ENCODE measurements at places on chromosomes 1 and 21.

DNA sequence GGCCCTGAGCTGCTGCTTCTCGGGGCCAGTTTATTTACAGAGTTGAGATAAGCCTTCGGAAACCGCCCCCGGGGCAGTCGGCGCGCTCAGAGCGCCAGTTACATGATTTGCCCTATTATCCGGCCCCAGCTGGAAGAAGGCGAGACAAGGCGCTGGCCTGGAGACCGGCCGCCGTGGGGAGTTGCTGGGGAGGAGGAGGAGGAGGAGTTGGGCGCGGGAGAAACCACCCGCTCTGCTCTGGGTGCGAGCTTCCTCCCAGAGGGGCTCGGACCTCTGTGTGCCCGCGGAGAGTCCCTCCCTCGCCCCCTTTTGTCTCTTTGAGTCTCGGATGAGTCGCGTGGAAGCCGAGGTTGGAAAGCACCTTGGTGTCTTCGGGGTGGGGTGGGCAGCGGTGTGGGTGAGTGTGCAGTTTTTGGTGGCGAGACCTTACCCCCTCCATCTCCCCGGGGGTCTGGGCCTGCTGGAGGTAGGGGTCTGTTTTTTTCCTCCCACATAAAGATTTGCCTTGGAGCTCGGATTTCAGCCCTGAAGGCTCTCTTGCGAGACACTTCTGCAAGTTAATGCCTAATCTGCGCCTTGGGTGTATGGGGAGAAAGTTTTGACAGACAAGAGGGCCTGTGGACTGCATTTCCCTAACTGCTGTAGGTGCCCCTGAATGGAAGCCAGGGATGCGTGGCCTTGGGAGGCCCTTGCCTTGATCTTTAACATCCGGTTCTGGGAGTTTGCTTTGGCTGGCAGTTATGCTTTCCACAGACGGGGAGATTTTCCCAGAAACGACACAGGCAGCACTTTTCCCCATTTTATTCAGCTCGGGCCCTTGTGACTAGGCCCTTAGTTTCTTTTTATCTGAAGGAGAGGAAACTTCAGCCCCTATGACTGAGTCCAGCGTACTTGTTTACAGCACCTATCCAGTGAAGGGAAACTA, 80.0 kb downstream of the NDUFS5 start:
- DNase-seq: no peak

GRCh38 chr1:154520333-154520732, 18.1 kb upstream of the SHE start:
- DNase-seq: no peak

GRCh38 chr1:189623336-189623735, 854.3 kb downstream of the BRINP3 start:
- DNase-seq: no peak

- no peak for DNase-seq
Measured at GRCh38 chr1:52554756-52555155, 1.9 kb upstream of the TUT4 start.

DNA sequence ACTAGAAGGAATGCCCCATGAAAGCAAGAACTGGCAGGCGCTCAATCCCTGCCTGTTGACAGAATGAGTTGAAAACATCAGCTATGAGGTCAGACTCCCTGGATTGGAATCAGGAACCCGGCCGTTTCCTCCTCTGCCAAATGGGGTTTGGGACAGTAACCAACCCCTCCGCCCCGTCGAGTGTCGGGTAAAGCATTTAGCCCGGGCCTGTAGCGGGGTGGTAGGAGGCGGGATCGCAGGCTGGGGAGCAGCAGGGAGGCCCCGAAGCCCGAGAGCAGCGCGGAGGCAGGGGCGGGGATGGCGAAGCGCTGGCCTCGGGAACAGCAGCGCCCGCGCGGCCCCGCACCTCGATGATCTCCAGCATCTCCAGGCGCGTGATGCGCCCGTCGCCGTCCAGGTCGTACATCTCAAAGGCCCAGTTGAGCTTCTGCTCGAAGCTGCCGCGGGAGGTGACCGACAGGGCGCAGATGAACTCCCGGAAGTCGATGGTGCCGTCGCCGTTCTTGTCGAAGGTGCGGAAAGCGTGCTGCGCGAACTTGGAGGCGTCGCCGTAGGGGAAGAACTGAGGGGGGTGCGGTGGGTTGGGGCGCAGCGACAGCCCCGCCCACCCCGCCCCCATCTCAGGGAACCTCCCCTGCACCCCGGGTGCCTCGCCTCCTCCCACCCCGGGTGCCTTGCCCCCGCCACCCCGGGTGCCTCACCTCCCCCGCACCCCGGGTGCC, 7.5 kb downstream of the HPCAL4 start:
- no peak for DNase-seq

GRCh38 chr1:61404597-61405376, 320.2 kb downstream of the TM2D1 start:
- no peak for DNase-seq

GRCh38 chr1:205933671-205934618, 9.3 kb downstream of the SLC26A9 start:
- no peak for DNase-seq

- DNase-seq: no peak
Measured at GRCh38 chr1:55634516-55634915, 419.4 kb upstream of the USP24 start.

DNA sequence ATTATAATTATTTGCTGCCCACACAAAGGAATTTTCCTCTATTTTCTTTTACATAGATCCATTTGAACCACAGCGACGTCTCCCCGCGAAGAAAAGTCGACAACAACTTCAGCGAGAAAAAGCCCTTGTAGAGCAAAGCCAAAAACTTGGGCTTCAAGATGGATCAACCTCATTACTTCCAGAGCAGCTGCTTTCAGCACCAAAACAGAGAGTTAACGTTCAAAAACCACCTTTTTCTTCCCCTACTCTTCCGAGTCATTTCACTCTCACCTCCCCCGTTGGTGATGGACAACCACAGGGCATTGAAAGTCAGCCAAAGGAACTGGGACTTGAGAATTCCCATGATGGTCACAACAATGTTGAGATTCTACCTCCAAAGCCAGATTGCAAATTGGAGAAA, 7.2 kb downstream of the GORAB start:
- no peak for DNase-seq

DNA sequence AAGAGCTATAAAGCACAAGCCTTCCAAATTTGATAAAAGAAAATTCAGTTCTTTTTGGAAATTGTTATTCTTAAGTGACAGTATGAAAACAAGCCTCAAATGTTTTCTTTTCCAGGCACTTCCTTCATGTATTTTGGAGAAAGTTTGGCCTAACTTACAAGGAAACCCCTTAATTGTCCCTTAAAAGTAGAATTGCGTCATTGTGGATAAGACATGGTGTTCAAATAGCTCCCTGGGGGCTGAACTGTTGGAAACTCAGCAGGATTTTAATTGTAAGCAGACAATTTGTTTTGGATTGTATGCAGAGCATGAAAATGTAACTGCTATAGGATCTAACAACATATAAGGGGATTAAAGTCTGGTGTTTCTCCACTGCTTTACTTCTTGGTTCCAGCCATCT, 35.4 kb upstream of the FGGY start:
- peak; percentile 86 for DNase-seq

GRCh38 chr1:224317383-224318045, 12.5 kb downstream of the NVL start:
- no peak for DNase-seq

GRCh38 chr21:15233611-15234010, 168.8 kb upstream of the NRIP1 start:
- no peak for DNase-seq

DNA sequence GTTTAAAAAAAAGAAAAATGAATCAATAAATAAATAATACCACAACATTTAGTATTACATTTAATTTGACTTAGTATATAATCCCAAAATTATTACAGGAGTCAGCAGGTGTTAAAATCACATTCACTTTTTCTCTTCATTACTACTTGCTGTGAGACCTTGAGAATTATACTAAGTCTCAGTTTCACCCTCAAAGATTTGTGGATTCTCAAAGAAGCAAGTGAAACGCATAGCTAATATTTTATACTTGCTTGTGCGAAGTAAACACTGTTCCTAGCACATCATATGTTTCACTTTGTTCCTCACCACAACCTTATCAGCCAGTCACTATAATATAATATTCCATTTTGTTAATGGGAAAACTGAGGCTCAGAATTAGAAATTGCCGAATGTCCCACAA, 4.0 kb downstream of the CLCA1 start:
- DNase-seq: no peak

DNA sequence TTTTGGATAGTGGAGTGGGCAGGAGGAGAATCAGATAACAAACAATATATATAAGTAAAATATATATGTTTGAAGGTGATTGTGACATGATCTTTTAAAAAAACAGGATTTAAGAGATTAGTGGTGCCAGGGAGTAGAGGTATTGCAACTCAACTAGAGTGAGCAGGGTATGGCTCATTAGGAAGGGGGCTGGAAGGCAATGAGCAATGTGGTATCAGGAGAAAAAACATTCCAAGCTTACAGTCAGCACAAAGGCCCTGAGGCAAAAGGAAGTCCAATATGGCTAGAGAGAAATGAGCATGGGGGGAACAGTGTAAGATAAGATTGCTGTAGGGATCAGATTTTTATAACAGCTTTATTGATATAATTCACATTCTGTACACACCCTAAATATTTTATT, 5.3 kb upstream of the GADD45A start:
- no peak for DNase-seq

- DNase-seq: no peak
Measured at GRCh38 chr1:8281843-8282509, 35.9 kb upstream of the SLC45A1 start.

DNA sequence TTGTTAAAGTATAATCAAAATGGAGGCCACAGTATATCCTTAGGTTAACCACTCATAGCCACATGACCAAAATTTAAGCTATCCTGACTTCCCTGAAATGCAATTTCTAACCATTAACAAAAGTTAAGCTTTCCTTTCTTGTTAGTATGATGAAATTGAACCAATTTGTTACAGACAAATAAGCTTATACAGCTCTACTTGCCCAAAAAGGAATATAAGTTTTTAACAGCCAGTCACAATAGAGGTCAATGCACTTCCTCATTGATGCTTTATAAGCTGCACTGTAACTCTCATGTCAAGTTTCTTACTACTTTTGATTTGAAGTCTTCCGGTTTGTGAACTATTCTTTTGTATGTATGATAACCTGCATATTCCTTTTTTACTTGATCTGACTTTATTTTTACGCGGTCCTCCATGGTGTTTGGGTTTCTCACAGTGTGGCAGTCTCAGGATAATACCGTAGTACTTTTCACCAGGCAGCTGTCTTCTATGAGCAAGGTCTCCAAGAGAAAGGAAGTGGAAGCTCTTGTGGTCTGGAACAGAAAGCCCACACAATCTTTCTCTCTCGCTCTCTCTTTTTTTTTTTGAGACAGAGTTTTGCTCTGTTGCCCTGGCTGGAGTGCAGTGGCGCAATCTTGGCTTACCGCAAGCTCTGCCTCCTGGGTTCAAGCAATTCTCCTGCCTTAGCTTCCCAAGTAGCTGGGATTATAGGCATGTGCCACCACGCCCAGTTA, 331.6 kb downstream of the SRGAP2C start:
- DNase-seq: no peak

GRCh38 chr1:78687914-78688313, 38.3 kb downstream of the IFI44 start:
- peak; percentile 13 for DNase-seq

- DNase-seq: no peak
Measured at GRCh38 chr1:197725044-197725443, 50.2 kb downstream of the DENND1B start.

DNA sequence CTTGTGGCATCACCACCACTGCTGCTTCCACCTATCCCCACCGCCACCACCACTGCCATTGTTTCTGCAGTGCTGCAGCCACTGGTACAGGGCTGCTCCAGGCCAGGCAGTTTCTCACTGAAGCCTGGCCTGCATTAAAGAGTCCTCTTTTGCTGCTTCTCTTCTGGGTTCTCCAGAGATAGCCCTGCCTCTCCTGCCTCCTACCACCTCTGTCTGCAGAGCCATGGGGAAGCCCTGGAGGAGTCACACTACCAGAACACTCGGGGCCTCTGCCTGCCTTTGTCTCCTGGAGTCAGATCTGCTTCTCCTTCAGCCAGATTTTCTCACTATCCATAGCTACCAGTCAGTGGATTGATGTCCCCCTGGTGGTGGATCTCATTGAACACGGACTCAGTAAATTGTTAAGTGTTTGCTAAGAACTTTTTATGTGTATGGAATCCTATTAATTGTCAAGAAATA, 37.7 kb upstream of the DDAH1 start:
- no peak for DNase-seq

DNA sequence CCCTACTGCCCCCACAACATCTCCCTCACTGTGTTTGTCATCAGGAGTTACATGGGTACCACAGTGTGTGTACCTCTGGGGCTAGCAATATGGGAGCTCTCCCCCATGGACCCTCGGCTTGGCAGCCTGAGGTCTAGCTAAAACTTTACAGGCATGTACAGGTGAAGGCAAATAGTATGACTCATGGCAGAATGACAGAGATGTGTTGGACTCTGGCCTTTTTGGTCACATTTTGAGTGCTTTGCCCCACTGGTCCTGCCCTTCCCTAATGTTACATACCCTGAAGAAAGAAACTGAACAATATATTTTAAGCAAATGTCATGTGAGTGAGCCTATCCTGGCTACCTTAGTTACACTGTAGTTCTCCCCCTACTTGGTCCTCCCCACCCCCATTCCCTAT, 124.0 kb downstream of the NGF start:
- no peak for DNase-seq

DNA sequence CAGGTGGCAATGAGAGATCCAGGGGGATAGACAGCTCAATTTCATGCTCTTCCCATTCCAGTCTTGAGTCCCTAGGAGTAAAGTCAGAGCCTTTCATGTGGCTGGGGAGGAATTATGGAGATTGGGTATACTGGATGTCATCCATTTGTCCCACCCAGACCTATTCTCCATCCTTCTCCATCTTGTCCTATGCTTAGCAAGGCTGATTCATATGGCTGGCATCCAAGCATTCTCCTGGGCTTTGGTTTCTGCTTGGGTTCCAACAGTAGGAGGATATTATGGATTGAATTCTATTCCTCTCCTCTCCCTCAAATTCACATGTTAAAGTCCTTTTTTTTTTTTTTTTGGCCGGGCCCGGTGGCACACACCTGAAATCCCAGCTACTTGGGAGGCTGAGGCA, 3.8 kb upstream of the CDC20 start:
- DNase-seq: no peak

DNA sequence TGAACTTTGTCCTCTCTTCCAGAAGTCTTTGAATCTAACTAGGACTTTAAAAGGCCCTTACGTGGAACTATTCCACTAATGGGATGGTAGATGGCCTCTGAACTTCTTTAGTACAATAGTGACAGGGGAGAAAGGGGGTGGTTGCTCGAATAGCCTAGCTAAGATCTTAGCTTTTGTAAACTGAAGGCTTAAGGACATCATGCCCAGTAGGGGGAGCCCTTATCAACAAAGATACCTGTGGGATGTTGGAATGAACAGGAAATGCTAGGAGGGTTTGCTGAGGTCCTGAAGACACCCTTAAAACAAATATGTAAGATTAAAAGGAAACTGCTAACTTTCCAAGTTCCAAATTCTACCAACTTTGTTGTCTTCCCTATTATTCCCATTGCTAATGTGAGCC, 33.2 kb downstream of the NHLH2 start:
- DNase-seq: peak; percentile 42

GRCh38 chr1:44108241-44108640, 10.4 kb upstream of the KLF17 start:
- peak; percentile 12 for DNase-seq

GRCh38 chr1:7301664-7301981, 469.5 kb upstream of the VAMP3 start:
- DNase-seq: no peak

GRCh38 chr1:187842406-187843165, 1013.8 kb downstream of the PLA2G4A start:
- DNase-seq: no peak
